ENCODE measurements at places on chromosomes 11 and 22.

DNA sequence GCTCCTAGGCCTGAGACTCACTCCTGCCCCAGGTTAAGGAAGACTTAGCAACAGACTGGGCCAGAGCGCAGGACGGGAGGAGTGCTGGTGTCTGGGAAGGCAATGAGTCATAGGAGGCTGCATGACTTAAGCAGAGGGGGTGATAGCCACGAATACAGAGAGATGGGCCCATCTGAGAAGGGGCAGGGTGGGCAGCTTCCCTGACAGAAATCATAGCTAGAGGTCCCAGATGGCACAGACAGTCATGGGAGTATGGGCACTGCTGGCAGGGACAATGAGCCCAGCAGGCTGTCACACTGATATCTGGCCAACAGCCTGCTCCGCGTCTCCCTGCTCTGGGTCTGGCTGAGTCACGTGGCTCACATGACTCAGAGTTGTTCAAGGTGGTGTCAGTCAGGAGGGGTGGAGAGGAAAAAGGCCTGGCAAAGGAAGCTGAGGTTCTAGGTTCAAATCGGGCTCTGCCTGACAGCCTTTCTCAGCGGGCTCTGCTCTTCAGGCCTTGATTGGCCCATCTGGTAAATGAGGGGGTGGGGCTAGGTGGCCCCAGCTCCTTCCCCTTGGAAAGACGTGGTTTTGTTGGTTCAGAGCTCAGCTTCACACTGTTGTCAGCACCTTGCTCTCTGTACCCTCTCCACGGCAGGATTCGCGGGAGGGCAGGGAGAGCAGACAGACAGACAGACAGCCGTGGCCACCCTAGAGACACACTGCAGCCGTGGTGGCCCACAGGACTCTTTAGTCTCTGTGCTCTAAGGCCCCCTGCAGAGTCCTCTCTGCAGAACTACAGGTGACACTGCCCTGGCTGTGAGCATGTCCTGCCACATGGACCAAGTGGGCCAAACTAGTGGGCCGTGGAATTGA, 47.8 kb downstream of the DBX1 start:
- DNase-seq, result no peak

DNA sequence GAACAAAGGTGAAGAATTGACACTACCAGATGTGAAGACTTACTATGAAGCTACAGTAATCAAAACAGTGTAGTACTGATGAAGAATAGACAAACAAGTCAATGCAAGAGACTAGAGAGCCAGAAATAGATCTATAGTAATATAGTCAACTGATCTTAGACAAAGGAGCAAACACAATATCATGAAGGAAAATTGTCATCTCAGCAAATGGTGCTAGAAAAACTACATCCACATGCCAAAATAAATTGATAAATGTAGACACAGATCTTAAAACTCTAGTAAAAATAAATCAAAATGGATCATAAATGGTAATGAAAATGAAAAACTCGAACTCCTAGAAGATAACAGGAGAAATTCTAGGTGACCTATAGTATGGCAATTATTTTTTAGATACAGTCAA, 609.5 kb downstream of the NELL1 start:
- DNase-seq, result no peak

GRCh38 chr22:46040471-46041465, 63.8 kb upstream of the WNT7B start:
- no peak for DNase-seq

DNA sequence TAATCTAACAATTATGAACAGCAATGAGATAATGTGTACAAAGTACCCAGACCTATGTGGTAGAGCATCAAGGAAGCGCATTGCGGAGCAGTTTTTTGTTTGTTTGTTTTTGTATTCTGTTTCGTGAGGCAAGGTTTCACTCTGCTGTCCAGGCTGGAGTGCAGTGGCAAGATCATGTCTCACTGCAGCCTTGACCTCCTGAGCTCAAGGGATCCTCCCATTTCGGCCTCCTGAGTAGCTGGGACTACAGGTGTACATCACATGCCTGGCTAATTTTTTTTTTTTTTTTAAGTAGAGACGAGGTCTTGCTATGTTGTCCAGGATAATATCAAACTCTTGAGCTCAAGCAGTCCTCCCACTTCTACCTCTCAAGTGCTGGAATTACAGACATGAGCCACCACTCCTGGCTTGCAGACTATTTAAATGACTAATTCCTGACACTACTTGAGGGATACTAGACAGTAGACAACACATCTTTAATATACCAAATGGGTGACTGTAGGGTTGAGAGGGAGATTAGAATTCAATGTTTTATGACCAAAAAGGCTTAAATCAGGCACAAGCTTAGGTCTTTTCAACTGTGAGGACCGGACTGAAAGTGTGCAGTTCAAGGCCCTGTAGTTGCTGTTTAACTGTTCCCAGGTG, 12.7 kb downstream of the OR51B4 start:
- no peak for DNase-seq

DNA sequence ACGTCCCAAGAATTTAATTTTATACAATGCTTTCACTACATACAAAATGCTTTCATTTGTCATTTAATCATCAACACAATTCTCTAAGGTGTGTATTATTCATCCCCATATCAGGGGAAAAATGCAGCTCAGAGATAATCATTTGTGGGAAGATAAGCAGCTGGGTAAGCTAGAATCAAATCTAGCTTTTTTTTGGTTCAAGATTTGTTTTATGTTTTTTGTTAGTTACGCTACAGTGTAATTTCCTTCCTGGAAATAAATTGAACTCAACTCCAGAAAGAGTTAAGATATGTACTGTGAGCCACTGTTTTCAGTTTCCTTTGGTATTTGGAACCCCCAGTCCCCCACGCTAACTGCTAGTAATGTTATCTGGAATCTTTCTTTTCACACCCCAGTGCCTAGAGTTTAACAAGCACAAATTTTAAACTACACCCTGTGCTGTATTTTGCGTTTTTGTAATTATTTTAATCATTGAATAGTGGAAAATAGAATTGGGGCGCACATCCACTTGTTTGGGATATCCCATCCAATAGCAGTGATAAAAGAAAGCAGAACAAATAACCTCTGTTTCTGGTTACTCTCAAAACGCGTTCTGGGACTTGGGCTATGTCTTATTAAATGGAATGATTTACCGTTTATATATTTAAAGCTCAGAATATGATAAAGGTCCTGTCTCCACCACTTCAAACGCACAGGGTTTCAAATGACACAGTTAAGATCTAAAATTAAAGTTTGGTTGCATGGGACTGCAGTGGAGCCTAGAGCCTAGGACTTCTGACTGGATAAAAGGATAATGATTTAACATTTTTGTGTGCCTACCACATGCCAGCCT, 2.1 kb upstream of the HSPA8 start:
- DNase-seq, result no peak

GRCh38 chr22:30426388-30427353, 1.1 kb downstream of the MTFP1 start:
- DNase-seq, result no peak

DNA sequence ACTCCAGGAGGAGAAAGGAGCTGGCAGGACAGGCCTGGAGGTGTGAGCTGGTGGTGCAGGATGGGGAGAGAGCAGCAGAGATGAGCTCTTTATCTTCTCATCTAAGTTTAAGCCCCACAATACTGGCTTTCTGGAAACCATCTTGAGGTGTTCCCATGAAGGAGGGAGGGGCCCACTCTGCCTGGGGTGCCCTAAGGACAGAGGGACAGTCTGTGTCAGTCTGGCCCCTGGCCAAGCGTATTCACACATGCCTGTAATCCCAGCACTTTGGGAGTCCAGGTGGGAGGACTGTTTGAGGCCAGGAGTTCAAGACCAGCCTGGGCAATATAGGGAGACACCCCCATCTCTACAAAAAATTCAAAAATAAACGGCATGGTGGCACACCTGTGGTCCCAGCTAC, 8.9 kb downstream of the SERHL2 start:
- no peak for DNase-seq

- DNase-seq, result peak; percentile 61
These were observed 83.3 kb downstream of the BARX2 start for GRCh38 chr11:129458756-129459535.

- DNase-seq, result peak; percentile 23
These were observed at the start of gene SLC25A45 for GRCh38 chr11:65382033-65382803. Gene SLC25A45 (minus strand): TSS chr11:65382646. CDS start chr11:65381951, 695 bp downstream.

GRCh38 chr11:113111156-113111555, 149.9 kb downstream of the NCAM1 start:
- DNase-seq, result no peak

- no peak for DNase-seq
These were observed 54.9 kb downstream of the MTNR1B start for GRCh38 chr11:93024369-93024768.

DNA sequence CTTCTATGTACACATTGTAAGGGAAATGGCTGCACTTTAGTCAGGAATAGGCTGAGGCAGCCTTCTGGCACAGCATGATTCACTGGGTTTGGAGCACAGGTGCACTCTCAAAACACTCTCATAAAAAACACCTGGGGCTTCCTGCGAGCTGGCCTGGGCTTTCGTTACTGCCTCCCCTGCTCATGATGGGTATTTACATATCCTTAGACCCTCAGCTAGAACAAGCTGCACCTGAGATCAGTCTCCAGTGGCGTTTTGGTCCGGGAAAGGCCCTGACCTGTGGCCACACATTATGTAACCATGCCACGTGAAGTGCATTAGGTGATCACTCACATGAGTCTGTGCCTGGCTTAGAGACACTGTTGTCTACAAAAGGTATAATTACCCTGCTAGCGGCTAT, 321.7 kb downstream of the TMEM135 start:
- peak; percentile 78 for DNase-seq

DNA sequence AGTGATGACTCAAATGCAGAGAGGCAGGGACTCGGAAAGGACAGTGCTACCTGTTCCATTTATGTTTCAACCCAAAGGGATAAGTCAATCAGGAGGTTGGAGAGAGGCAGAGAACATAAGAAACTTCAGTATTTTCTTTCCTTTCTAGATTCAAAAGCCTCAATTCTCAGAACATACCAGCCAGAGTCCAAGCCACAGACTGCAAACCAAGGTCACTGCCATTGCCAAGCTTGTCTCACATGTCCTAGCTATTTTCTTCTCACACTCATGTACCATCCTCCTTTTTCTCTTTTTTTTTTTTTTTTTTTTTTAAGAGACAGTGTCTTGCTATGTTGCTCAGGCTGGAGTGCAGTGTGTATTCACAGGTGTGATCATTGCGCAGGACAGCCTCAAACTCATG, 111.7 kb upstream of the AKIP1 start:
- DNase-seq, result no peak

GRCh38 chr11:64745189-64745520, 1.2 kb upstream of the RASGRP2 start:
- DNase-seq, result no peak

DNA sequence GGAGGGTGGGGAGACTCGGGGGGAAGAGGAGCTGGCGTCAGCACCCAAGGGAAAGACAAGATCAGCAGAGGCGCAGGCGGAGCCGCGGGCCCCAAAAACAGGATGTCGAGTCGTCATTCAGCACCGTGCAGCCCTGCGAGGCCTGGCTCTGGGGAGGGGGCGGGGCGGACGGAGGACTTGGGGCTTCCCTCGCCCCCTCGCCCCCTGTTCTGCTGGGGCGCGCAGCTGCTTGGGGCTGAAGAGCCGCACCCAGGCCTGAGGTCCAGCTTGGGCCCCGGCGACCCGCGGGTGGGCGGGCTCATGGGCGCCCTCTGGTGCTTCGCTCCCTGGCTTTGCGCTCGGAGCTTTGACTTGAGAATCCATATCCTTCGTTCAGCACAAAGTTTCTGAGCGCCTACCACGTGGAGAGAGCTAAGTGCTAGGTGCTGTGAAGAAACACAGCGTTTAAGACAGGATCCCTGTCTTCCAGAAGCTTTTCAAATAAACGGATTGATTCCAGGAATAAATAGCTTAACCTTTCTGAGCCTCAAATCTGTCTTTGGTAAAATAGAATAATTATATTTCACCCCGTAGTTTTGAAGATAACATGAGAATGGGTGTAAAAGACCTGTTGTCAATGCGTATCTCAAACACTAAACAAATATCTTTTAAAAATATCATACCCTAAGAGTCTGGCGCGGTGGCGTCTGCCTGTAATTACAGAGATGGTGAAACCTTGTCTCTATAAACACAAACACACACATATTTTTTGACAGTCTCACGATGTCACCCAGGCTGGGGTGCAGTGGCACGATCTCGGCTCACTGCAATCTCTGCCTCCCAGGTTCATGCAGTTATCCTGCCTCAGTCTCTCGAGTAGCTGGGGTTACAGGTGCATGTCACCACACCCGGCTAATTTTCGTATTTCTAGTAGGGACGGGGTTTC, 929 bp upstream of the RHOG start:
- DNase-seq, result peak; percentile 30

GRCh38 chr11:123671534-123671933, 17.1 kb upstream of the SCN3B start:
- no peak for DNase-seq

- DNase-seq, result no peak
These were observed 17.0 kb downstream of the MMP10 start for GRCh38 chr11:102763440-102763839.

- no peak for DNase-seq
These were observed 689 bp downstream of the PDHX start for GRCh38 chr11:34916843-34917770.

DNA sequence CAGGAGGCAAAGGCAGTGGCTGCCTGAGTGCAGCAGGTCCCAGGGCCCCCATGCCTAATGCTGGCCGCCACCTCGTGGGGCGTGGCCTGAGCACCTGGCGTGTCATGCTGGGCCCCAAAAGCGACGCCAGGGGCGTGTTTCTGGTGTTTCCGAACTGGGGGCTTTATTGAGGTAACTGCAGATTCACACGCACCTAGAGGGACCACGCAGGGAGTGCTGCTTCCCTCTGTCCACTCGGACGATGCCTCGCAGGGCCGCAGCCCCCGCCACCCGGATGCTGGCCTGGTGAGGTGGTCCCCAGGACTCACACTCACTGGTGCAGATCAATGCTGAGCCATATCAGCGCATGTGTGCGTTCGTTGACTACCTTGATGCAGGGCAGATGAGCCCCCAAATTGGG, 736.2 kb downstream of the BRD1 start:
- DNase-seq, result no peak

DNA sequence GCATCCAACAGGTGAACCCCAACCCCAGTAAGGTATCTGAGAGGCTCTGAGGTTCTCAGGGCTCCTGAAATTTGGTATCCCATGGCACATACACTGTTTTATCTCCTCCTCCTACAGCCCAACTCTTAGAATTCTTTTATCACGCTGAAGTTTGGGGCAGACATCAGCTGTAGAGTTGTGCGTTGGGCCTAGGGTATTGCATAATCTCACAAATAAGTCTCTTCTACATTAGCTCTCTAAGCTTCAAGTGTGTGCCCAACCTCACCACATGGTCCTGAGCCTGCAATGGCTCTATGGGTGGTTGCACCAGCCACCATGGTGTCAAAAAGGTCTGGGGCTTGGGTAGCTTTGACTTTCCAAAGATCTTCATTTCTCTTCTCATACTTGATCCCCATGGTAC, 603.0 kb downstream of the BUD13 start:
- no peak for DNase-seq

GRCh38 chr11:59773083-59773440, 17.9 kb downstream of the STX3 start:
- DNase-seq, result no peak

DNA sequence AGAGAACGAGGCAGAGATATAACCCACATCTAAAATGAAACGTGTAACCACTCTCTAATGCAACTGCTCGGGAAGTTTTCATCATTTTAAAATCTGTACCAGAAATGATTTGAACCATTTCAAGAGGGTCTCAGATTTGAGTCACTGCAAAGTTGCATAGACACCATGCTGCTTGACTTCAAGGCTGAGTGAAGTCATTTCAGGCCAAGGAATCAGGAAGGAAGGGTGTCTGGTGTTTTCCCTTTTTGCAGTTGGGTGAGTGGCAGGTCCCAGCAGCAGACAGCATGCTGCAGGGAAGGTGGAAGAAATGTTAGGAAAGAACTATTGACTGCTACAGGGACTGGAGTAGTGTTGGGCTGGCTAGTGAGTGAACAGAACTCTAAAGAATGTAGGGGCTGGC, 16.5 kb downstream of the TANGO2 start:
- DNase-seq, result no peak

GRCh38 chr11:129637983-129638776, 177.5 kb upstream of the TMEM45B start:
- no peak for DNase-seq
